Tibial nerve (tissue), 4 donors: ENCODE measurements at places on chromosomes 3 and 15. TPM values are rescaled to one million over a fixed set of nuclear protein-coding genes. Genes with fewer than 3 reads are reported as not detected.

Gene C3orf38
- 21.1 TPM for total RNA-seq

Gene GOLGA6L7
- not detected for total RNA-seq

Gene GOLGA8T
- not detected for total RNA-seq

DNA sequence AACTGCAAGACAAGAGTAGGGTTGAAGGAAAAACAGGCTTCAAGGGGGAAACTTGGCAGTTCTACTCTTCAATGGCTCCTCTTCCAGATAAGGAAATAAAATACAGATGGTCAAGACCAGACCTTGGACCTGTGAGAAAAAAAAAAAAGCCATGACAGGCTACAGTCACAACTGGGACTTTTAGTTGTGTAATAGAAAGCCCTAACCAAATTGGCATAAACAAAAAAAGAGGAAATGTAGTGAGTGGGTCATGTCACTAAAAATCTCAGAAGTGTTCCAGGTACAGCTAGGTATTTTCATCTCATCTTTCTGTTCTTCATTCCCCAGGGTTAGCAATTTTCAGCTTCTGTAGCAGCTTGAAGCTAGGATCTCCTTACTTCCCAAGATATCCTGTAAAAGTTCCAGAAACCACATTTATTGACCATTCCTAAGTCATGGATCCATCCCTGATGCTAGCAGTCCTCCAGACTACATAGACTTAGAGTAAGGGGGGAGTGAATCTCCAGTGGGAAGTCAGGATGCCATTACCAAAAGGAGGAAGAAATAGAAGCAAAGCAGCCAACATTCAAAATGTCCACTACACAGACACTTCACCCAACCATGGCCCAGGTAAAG is 61.0 kb upstream of the CSTA start:
- DNase-seq: no peak

DNA sequence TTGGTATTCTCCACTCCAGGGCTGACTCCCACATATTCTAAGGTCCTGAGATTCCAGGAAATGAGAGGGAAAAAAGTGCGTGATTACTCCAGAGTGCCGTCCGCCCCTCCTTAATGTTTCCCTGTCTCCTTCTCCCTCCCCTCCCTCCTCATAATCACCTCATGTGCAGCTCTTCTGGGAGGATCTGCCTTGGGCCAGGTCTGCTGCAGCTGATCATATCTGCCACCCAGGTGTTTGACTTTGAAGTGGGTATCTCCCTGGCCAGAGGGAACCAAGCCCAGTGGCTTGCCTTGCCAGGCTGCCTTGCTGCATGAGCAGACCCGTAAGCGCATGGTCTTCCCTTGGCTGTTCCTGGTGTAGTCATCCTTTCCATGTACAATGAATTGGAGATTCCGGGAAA is 28.1 kb upstream of the LRTM1 start:
- no peak for DNase-seq

DNA sequence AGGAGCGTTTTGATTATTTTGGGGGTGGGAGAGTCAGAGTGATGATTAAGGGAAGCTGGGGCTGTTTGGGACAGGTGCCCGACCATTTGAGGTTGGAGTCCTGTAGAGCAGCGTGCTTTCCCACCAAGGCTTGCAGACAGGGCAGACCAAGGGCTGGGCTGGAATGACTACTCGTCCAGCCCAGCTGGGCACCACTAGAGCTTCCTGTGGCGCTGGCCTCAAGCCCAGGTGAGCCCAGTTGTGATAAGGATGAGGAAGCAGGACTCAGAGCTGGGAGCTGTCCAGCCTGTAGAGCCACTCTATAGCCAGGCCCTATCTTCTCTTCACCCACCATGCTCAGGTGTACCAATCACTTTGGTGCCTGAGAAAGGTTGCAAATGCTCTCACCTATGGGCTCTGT is 75.8 kb upstream of the ACAN start:
- DNase-seq: no peak

GRCh38 chr15:100596792-100597191 is 5.2 kb downstream of the LINS1 start:
- no peak for DNase-seq

DNA sequence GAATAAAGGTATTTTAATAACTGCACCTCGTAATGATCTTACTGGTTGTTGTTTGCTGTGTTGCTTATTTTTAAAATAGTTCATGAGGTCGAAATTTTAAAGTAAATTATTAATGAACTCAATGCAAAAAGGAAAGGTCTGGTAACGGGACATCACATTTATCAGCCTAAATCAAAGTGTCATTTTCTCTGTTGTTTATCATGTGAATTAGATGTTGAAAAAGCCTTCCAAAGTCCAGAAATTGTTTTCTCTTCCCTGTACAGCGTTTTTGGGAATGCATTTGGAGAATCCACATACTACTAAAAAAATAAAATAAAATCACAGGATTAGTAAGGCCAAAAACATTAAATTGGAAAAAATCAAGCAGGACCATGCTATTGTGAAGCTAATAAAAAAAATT is 339.2 kb upstream of the NECTIN3 start:
- no peak for DNase-seq

DNA sequence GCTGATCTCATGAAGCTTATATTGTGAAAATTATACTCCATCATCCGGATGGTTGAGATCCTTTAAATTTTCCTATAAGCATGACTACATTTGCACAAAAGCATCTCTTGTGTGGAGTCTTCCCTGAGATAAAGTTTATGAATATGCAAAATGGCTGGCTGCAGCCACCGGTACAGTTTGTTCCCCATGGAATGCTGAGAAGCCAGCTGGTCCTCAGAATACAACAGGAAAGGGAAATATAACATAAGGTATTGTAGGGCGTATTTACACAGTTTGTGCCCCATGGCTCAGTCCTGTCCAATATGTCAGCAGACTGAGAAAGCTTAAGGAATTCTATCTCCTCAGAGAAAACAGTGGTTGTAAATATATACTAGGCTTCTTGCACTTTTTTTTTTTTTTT is 468.6 kb downstream of the CNTN6 start:
- no peak for DNase-seq

GRCh38 chr15:89128320-89129122 is 40.3 kb downstream of the ABHD2 start:
- no peak for DNase-seq

- no peak for DNase-seq
Observed at GRCh38 chr3:38533285-38533976, 37.3 kb downstream of the EXOG start.

Gene STOML1
- 29.1 TPM for total RNA-seq

DNA sequence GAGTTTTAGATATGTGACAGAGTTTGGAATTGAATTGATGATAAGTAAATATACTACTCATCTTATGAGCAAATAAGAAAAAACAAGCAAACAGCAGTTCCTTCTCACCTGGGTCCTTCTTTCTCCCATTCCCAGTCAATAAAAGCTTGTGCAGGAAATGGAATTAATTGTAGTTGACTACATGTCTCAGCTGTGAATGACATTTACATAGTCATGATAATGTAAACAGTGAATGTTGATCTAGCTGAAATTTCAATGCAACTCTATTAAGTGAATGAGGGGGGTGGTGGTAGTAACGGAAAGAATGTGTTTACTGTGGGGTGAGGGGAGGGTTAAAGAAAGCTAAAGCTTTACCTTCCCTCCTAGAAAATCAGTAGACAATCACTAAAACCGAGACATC is 76.2 kb downstream of the NFKBIZ start:
- DNase-seq: no peak

DNA sequence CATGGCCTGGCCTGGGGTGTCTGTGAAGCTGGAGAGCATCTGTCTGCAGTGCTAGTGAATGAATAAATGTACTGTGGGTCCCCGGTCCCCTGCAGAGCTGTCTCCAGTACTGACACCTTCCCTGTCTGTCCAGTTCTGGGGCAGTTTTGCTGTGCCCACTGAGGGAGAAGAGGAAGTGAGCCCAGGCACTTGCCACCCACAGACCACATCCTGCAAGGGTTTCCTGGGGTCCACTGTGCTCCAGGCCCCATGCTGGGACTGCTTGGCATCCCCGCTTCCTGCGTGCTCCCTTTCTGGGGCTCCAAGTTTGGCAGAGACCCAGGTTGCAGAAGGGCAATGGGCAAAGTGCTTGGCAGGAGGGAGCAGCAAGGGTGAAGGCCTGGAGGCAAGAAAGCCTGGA is 4.9 kb upstream of the SLC6A6 start:
- no peak for DNase-seq

- no peak for DNase-seq
Observed at GRCh38 chr15:32994810-32995424, 199.6 kb downstream of the FMN1 start.

Gene CACNA2D2
- total RNA-seq: 1.5 TPM

Gene GPR27
- 3.0 TPM for total RNA-seq
